ENCODE measurements at places on chromosomes 11 and 22. TPM values are rescaled to one million over a fixed set of nuclear protein-coding genes. Genes with fewer than 3 reads are reported as not detected.

OLFML1 gene
- polyA plus RNA-seq, result 41.9 TPM

GRCh38 chr22:32817137-32817730 lies 15.7 kb downstream of the TIMP3 start:
- no peak for DNase-seq

DNA sequence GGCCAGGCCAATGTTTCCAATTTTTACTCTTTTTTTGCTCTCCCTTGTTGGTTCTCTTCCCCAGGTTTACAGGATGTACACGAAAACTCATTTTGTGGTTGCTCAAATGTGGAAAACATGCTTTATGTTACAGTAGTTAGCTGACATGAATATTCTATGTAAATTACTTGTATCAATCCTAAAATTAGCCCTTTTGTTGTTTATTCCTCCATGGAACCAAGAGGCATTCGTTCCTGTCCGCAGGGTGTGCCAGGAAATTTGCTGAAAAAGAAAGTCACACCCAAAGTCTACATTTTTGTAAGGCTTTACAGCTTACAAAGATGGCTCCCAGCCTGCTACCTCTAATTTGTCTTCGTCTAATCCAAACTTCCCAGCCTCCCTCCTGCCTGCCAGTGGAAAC lies 652.3 kb downstream of the ETS1 start:
- no peak for DNase-seq

MRGPRX3 gene
- polyA plus RNA-seq, result not detected

TMEM151A gene
- not detected for polyA plus RNA-seq

DNA sequence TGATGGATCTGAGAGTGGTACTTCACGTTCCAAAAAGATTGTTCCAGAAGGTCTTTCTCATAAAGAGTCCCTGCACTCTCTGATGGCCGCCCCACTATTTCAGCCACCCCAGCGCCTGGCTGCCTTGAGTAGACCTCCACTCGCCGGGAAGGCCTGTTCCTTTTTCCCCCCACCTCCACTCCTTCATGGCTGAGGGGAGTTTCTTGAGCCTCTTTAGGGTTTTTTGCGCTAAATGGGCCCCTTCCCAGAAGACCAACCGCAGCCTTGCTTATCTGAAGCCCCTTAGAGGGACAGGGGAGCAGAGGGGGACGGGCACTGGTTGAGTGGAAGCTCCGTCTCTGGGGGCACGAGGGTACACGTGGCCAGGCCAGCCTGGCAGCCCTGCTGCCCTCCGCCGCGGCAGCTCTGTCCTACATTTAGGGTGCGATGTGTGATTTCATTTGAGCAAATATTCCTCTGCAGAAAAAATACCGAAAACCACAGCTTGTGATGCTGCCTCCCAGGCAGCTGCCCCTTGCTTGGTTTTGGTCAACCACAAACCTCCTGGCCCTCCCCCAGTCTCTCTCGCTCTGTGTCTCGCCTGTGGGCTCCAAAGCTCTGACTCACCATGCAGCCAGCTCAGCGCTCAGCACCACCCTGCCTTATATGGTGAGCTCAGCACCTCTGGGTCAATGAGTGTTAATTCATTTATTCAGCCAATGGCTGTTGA lies 88.7 kb downstream of the TP53I11 start:
- peak; percentile 66 for DNase-seq

GP1BB gene
- polyA plus RNA-seq, result 7.9 TPM

- peak; percentile 53 for DNase-seq
These were observed 39.8 kb downstream of the SYN3 start for GRCh38 chr22:33018232-33018864.

SPDYC gene
- polyA plus RNA-seq, result 0.16 TPM

DNA sequence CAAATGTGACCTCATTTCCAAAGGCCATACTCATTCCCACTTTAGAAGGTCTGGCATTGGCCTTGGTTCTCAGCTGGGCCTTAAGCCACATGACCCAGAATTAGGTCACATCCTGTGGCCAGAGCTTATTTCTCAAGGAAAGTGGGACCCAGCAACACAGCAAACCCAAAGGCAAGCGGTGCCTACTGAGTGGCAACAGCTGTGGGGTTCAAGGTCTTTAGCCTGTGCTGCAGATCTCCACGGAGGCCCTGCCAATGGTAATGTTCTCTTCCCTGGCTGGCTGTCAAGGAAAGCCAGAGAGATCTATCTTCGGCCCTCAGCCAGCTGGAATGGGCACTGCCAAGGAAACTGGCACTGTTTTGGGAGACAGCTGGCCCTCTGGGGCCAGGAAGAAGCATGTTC lies 41.5 kb upstream of the TP53I11 start:
- no peak for DNase-seq

GRCh38 chr11:114847306-114847975 lies 169.1 kb downstream of the NXPE2 start:
- no peak for DNase-seq

DNA sequence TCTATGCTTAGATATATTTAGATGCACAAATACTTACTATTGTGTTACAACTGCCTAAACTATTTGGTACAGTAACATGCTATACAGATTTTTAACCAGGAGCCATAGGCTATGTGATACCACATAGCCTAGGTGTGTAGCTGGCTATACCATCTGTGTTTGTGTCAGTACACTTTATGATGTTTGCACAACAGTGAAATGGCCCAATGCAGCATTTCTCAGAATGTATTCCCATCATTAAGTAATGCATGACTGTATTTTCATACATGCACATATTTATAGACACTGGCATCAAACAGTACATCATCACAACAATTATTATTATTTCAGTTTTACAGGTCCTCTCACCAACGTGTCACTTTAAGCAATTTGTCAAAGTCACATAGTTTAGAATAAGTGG lies 979.5 kb upstream of the TENM4 start:
- DNase-seq, result no peak

- no peak for DNase-seq
These were observed 745 bp downstream of the C22orf39 start for GRCh38 chr22:19446603-19447329.

DNA sequence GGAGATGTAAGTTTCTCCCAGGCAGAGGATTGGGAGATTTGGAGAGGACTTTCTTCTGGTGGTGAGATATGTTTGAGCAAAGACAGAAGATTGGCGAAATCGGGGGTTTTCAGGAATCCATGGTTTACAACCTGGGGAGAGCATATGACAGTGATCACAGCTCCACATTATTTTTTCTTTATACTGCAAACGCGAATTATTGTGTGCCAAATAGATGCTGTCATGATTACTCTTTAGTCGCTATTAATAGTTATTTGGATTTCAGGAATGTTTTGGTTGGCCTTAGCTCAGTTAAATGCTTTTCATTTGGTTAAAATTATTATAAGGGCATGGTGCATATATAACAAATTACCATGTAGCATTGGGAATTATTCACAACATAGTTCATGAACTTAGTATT lies 15.2 kb downstream of the ATXN10 start:
- DNase-seq, result peak; percentile 56

DNA sequence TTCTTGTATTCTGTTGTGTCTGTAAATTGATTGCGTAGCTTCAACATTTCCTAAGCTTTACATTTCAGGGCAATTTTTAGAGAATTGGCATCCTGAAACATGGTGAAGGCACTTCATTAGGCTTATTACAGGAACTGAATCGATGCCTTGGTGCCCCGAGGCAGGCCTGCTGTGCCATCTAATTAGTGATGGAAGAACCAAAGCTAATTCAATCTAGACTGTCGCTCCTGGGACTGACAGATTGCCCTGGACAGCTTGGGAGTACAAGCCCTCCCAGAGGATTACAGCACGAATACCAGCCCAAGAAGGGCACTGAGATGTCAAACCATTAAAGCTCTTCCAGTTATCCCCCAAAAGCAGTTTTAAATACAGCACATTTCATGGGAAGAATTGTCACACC lies 243.2 kb upstream of the ZC3H12C start:
- DNase-seq, result no peak

- DNase-seq, result no peak
These were observed 913.0 kb upstream of the CNTN5 start for GRCh38 chr11:98107736-98108135.

DNA sequence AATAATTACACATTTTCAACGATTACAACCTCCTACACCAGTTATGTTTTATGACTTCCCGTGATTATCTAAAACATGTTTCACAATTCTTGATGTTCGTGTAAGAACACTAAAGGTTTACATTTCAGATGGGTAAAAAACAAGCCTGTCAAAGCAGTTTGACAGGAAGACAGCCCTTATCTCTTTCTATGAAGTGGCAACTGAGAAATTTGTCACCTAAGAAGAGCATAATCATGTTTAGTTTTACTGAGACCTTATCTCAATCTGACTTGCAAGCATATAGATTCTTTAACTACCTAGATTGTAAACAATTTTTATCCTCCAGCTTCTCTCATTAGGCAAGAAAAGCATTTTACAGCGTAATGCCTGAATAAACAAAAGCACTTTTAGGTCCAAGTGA lies 218.4 kb upstream of the ZBED5 start:
- DNase-seq, result no peak

DNA sequence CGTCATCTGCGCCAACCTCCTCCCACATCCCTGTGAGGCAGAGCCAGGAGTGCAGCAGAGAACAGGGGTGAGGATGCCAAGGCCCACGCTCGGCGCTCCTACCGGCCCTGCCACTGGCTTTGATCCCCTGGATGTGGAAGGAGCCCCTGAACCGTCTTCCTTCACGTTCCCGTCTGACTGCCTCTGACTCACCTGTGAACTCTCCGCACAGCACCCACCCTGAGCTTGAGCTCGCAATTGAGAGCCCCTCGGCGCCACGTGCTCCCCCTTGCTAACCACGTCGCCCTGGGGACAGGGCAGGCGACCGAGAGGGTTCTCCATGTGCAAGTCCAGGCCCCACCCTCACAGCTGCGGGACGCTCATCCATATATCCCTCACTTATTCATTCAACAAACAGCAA lies 645.3 kb downstream of the BRD1 start:
- no peak for DNase-seq

DNA sequence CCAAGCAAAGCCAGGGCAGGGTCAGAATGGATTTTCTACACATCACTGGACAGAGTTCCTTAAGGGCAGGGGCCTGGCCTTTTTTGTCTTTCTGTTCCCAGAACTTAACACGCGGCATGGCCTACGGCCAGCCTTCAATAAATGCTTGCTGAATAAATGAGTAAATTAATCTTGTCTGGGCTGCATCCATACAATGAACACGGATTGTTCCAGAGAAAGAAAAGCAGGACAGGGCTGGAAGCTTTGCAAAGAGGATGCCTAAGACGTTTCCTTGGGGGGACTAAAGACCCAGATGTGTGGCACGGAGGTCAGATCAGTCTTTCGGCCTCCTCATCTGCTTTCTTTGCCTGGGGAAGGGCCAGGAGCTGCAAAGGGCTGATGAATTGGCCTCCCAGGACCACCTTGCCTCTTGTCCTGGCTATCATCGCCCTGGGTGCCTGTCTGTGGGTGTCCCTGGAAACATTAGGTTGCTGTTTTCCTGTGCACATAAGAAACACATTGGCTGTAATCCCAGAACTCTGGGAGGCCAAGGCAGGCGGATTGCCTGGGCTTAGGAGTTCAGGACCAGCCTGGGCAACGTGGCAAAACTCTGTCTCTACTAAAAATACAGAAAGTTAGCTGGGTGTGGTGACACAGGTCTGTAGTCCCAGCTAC lies 20.8 kb upstream of the RFPL3 start:
- peak; percentile 74 for DNase-seq

GRCh38 chr11:10938650-10939387 lies 81.0 kb upstream of the ZBED5 start:
- DNase-seq, result no peak

HBG1 gene
- polyA plus RNA-seq, result 12.5 TPM

PKDREJ gene
- 0.35 TPM for polyA plus RNA-seq

OR56A5 gene
- not detected for polyA plus RNA-seq

DNA sequence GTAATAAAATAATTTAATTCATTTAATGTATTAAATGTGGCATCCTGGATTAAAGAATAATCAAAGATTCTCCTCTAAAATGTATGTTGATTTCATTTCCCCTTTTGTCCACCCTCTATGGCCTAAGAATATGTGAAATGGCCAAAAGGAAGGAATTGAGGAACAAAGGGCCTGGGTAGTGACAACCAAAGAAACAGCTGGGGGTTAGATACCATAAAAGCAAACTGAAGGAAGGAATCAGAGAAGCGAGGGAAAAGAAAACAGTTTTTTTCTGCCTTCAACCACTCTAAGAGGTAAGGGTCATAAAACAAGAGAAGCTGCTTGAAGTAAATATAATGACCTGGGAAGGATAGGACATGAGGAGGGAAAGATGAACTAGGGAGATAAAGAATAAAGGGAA lies 139.3 kb downstream of the FAM76B start:
- no peak for DNase-seq
